ENCODE measurements at places on chromosomes 3 and 15.

GRCh38 chr3:128492671-128493569, at the start of gene GATA2:
GATA2 (minus strand) TSS chr3:128493201; CDS start chr3:128487031, 6,170 bp downstream.
- no peak for DNase-seq

- DNase-seq: no peak
Measured at GRCh38 chr3:15768421-15769255, 29.1 kb downstream of the ANKRD28 start.

GRCh38 chr15:48536681-48537091, 108.8 kb downstream of the FBN1 start:
- no peak for DNase-seq

GRCh38 chr15:77040673-77041072, 30.2 kb downstream of the TSPAN3 start:
- DNase-seq: no peak

DNA sequence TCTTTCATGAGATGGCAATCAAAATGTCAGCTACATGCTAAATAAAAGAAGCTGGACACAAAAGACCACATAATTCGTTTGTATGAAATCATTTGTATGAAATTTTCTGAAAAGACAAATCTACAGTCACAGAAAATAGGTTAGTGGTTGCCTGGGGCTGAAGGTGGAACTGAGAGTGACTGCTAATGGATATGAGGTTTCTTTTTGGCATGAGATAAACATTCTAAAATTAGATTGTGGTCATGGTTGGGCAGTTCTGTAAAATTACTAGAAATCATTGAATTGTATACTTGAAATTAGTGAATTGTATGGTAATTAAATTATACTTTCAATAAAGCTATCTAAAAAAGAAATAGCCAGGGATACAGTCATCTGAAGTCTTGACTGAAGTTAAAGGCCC, 2.7 kb upstream of the DMXL2 start:
- no peak for DNase-seq

DNA sequence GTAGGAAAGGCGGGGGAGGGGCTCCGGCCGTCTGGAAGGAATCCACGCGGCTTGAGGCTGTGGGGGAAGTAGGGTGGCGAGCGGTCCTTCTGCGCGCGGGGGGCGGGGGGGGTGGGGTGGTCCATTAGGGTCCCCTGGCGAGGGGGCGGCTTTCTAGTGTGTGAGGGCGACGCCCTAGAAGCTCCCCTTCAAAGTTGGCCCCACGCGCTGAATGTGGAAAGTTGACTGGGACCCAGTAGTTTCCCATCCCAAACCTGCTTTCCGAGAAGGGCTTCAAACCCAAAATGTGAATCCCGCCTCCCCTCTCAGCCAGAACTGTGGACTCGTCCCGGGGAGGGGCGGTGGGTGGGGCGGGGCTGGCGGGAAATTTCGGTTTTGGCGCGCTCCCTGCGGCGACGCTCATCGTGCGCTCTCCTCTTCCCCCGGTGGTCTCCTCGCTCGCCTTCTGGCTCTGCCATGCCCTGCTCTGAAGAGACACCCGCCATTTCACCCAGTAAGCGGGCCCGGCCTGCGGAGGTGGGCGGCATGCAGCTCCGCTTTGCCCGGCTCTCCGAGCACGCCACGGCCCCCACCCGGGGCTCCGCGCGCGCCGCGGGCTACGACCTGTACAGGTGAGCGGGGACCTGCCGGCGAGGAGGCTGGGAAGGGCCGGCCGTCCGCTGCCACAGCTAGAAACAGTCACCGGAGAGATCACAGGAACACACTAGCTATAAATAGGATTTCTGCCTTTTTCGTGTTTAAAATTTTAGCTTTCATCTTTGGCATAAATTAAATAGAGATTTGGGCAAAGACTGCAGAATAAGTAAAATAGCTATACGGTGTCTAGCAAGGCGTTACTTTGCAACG, 790 bp downstream of the DUT start:
- DNase-seq: peak; percentile 72

Measured in NCI-H2171 (cell line).